Vagina (tissue), 2 donors: ENCODE measurements at places on chromosomes 12 and 14. TPM values are rescaled to one million over a fixed set of nuclear protein-coding genes. Genes with fewer than 3 reads are reported as not detected.

The GALNT16 gene
- total RNA-seq: 5.2 TPM

The SLC4A8 gene
- total RNA-seq: 0.74 TPM

The RGS6 gene
- total RNA-seq: 2.0 TPM

The SLCO1B1 gene
- total RNA-seq: not detected

The IRAK3 gene
- 23.1 TPM for total RNA-seq

The HOXC11 gene
- not detected for total RNA-seq

The INHBC gene
- not detected for total RNA-seq

The KRT78 gene
- 89.1 TPM for total RNA-seq

The R3HDM2 gene
- total RNA-seq: 44.2 TPM

The VDR gene
- 23.6 TPM for total RNA-seq

The PZP gene
- total RNA-seq: not detected

The CFAP251 gene
- 8.8 TPM for total RNA-seq

The RNASE1 gene
- 174 TPM for total RNA-seq

The KLRK1 gene
- 12.8 TPM for total RNA-seq

The PTPRB gene
- 21.9 TPM for total RNA-seq

DNA sequence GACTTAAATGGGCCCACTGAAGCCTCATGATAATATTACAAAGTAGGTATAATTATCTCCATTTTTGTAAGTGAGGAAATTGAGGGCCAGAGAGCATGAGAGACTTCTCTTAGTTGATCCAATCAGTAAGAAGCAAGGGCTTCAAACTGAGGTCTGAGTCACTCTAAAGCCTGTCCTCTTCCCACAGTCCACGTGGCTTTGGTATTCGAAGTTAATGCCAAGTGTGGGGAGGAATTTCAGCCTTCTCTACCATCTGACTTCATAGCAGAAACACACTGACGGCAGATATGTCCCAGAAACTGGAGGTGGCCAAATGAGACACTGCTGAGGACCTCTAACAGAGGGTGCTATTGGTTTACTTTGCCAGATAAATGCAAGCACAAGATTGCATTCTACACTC lies 114.4 kb upstream of the OVCH1 start:
- DNase-seq: no peak

DNA sequence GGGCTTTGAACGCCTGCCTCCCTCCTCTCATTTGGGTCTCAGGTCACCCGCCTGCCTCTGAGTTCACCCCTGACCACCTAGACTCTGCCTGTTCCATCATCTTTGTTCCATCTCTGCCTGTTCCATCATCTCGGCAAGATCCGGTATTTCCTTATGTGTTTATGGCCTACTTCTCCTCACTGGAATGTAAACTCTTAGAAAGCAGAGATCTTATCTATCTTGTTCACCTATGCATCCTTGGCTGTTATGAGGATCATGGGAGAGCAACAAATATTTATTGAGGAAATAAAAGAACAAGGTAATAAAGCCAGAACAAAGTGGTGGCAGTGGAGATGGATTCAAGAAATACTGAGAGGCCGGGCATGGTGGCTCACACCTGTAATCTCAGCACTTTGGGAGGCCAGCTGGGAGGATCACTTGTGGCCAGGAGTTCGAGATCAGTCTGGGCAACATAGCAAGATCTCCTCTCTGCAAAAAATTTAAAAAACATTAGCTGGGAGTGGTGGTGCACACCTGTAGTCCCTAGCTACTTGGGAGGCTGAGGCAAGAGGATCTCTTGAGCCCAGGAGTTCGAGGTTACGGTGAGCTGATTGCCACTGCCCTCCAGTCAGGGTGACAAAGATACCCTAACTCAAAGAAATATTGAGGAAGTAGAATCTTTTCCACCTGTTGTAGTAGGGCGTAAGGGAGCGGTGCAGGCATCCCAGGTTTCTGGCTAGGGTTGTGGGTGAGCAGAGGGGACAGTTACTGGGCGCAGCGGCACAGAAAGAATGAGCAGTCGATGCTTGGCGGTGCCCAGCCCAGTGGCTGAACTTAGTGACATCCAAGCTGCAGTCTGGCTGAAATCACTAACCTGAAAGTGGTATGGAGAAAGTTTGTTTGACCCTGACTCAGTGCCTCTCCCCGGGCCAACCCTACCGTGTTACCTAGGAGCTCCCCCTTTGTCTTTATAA lies 1.7 kb upstream of the KLC1 start:
- no peak for DNase-seq

- no peak for DNase-seq
Observed at GRCh38 chr14:93719256-93719655, 69.0 kb downstream of the PRIMA1 start.

- no peak for DNase-seq
Observed at GRCh38 chr12:108325018-108325358, 14.1 kb downstream of the CMKLR1 start.

- DNase-seq: no peak
Observed at GRCh38 chr14:93054006-93054405, 61.7 kb downstream of the ITPK1 start.

DNA sequence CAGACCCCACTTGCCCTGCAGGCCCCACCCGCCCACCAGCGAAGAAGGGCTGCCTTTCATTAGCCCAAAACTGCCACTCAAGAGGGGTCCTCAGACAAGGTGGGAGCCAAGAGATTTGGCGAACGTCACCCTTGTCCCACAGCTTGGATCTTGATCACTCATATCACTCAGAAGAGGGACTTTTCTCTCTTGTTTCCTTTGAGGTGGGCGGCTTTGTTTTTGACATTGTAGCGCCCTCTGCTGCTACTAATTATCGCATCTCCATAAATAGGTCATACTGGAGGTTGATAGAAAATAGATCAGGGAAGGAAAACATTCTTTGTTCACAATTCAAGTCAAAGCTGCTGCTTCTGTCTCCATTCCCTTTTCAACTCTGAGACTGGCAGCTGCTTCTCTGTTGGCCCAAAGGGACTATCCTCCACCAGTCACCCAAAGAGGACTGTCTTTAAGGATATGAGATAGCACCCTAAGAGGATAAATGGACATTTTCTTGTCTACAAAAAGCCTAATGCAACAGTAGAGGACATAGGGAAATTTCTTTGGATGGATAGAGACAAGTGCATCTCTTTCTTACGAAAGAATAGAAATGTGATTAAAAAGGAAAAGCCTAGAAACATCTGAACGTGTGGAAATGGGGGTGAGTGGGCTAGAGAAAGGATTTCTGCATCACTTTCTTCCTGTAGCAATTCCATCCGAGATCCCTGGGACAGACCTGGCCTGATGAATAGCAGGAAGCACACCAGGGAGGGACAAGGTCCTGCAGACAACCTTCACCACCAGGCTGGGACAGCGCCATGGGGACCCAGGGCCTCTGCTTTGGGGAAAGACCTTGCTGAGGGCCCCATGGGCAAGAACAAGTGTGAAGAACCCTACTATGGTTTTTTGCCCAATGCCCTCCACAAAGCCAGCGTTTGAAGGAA lies 115.8 kb downstream of the DAD1 start:
- DNase-seq: no peak

GRCh38 chr14:93023039-93023438 lies 92.7 kb downstream of the ITPK1 start:
- DNase-seq: no peak

DNA sequence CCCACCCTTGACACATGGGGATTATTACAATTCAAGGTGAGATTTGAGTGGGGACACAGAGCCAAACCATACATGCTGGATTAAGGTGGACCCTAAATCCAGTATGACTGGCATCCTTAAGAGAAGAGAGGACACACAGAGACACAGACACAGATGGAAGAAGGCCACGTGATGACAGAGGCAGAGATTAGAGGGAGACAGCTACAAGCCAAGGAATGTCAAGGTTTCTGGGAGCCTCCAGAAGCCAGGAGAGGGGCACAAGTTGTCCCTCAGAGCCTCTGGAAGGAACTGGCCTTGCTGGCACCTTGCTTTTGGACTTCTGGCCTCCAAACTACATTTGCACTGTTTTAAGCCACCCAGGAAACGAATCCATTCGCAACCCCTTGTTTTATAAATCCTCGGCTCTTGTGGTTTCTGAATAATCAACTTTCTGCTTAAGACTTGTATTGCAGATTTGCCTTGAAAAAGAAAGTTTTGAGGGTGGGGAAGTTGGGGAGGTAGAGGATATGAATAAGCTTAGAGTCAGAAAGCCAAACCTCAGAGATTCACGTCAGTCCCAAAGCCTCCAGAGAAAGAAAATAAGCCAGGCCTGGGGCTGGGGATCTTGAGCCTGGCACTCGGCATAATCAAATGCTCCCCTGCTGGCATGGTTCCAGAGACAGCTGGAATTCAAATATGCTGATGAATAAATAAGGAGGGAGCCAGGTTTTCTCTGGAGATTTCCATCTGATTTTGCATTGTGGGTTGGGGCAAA lies 224.2 kb upstream of the PWP1 start:
- no peak for DNase-seq

DNA sequence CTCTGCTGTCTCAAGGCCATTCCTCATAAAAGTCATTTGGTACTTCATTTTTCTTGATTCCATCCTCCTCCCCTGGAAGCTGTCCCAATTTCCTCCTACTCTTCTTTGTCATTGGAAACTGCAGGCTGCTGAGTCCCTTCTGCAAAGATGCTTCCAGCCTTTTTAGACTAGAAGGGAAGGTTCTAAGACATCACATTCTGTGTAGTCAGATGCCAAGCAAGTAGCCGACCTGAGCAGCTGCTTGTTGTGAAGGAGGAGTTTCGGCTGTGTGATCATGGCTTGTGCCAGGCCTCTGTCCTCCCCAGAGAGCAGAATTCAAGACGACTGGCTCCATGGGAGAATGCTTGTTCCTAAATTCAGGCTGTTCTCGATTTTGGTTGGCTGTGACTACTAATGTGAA lies 8.7 kb downstream of the RFC5 start:
- no peak for DNase-seq

DNA sequence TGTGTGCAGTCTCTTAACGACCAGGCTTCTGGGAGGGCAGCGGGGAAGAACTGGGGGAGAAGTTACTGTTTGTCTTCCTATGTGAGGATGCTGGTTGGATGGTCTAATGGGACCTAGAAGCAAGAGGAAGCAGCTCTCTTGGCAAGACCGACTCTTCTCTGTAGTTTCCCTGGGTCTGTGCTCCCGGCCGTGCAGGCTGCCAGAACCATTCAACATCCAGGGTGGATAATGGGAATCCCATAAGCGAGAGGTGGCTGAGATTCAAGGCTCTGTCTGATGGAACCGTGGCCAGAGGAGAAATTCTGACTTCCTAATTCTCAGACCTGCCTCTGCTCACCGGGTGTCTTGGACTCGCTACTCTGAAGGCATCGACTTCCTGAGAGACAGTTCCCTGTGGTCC lies 561.0 kb upstream of the TBX3 start:
- DNase-seq: no peak

DNA sequence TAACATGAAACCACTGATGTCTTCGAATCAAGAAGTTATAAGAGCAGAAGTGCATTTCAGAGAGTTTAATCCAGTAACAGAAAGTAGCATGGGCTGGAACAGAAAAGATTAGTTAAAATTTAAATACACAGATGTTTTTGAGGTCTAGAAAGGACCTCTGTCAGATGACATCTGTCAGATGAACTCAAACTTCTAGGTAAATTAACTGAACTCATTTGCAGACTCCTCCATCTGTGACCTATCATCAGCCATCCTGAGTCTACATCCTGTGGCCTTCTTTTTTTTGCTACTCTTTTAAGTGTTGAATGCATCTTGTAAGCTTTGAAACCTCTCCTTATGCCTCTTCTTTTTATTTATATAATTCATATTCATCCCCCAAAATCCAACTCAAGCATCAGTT lies 53.3 kb downstream of the C2CD5 start:
- no peak for DNase-seq

- no peak for DNase-seq
Observed at GRCh38 chr12:1993871-1994371, 10.3 kb downstream of the DCP1B start.

- no peak for DNase-seq
Observed at GRCh38 chr12:131693149-131693548, 17.7 kb upstream of the SFSWAP start.

GRCh38 chr12:40031965-40032364 lies 73.9 kb downstream of the SLC2A13 start:
- DNase-seq: no peak

DNA sequence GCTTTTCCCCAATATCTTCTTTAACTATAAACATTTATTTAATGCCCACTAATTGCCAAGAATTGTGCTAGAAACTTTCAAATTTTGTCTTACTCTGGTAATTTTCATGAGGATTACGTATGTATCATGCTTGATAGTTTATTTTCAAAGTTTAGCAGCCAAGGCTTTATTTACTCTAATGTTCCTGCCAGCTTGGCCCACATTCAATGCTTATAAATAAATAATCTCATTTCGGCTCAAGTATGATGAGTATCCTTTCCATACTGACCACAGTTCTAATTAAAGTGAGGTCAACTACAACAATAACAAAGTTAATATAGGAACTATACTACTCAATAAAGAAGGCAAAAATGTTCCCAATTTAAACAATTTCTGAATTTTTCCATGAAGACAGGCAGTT lies 259.2 kb downstream of the MED13L start:
- no peak for DNase-seq

GRCh38 chr12:64392221-64392620 lies 1.7 kb upstream of the C12orf56 start:
- DNase-seq: no peak

DNA sequence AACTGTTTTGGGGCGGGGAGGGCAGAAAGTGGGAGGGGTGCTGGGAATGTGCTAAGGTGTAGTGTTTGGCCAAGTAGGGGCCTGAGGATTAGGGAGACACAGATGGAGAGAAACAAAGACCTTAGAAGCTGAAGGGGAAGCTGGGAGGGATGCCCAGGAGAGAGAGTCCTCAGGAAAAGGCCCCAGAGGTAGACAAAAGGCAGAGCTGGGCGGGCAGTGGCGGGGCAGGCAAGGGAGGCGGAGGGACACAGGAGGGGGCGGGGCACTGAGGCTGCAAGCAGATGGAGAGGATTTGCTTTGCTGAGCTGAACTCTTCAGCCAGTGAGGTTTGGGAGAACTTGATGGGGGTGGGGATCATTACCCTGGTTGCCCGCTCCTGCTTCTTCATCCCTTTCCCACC lies 2.8 kb downstream of the PTMS start:
- DNase-seq: no peak

GRCh38 chr12:1130164-1130563 lies 139.1 kb downstream of the ERC1 start:
- no peak for DNase-seq

DNA sequence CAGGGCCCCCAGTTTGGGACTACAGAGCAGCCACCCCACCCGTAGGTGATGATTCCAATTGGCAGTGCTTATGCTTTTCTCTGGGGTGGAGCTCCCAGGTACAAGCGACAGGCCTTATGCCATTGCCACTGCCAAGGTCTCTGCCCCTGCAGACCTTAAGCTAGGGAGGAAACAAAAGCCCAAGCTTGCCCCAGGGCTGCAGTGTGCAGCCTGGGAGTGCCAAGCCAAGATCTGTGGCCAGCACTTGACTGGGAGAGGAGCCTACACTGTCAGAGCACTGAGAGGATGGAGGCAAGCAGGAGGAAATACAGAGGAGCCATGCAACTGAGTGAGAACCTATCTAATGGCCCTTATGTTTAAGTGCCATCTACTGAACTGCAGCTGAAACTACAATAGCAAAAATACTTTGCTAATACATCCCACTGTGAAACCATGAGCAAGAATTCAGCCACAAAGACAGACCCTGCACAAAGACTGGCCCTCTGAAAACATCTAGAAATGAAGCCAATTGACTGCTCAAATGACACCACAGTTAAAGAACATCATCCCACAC lies 17.7 kb upstream of the ASCL1 start:
- no peak for DNase-seq

- no peak for DNase-seq
Observed at GRCh38 chr12:49702676-49703215, 4.5 kb downstream of the FMNL3 start.

- no peak for DNase-seq
Observed at GRCh38 chr12:45050751-45051571, at the start of gene DBX2. DBX2 (minus strand) TSS chr12:45051099; CDS start chr12:45050927, 172 bp downstream.
